ENCODE measurements at places on chromosomes 4 and X. TPM values are rescaled to one million over a fixed set of nuclear protein-coding genes. Genes with fewer than 3 reads are reported as not detected.

Gene MAGEA2B
- total RNA-seq: not detected

DNA sequence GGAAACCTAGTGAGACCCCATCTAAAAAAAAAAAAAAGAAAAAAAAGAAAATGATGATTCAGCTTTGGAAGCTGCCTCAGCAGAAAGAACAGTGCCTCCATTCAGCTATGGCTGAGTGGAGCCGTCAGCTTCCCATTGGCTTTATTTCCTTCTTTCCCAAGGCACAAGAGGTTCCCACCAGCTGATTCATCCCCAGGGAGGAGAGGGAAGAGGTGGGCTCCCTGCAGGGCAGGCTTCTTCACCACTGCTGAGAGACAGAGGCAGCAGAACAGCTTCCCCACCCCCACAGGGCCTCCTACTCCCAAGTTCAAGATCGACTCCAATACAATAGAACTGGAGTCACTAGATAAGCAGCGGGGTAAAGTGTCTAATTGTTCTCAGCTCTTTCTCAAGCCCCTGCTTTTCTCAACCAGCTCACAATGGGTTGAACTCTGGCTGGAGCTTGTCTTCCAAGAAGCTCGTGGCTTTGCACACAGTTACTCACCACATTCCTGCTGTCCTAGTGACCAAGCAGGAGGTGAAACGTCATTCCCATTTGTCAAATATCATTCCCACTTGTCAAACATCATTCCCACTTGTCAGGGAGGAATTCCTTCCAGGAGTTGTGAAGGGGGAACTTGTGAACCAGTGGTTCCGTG, 47.8 kb downstream of the FHDC1 start:
- no peak overlapping the region for H3K4me3 ChIP-seq
- no peaks in the 10 kb centered on the region for H3K4me1 ChIP-seq
- H3K36me3 ChIP-seq: no peaks in the 10 kb centered on the region
- no peaks in the 10 kb centered on the region for H3K27me3 ChIP-seq

GRCh38 chr4:8159537-8160232, 1.1 kb upstream of the ABLIM2 start:
- no peak overlapping the region for H3K27ac ChIP-seq
- peaks cover 7% of the 10 kb centered on the region for H3K27me3 ChIP-seq
- peak overlapping the region; percentile 95 for H3K4me3 ChIP-seq
- peaks cover 13% of the 10 kb centered on the region for H3K4me1 ChIP-seq
- no peaks in the 10 kb centered on the region for H3K36me3 ChIP-seq

Gene CLDN2
- not detected for total RNA-seq

Gene ASB12
- not detected for total RNA-seq

DNA sequence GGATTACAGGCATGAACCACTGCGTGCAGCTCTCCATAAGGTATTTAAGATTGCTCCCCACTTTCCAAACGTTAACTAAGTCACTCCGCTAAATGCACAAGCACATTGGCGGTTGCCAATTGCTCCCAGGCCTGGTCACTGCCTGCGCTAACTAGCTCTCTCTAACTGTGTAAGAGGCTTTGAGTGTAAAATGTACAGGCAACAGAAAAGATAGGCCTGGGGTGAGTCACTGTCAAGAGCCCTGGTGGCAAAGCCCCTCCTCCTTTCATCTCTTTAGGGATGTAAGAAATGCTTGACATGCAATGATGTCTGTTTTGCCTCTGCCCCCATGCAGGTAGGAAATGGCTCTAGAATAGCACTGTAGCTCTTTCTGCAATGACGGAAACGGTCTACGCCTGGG, 329.7 kb upstream of the GATB start:
- H3K4me1 ChIP-seq: peaks cover 43% of the 10 kb centered on the region
- no peak overlapping the region for H3K4me3 ChIP-seq
- DNase-seq: no peak
- H3K27me3 ChIP-seq: no peaks in the 10 kb centered on the region
- no peak overlapping the region for H3K27ac ChIP-seq

- H3K4me1 ChIP-seq: peaks cover 24% of the 10 kb centered on the region
- H3K36me3 ChIP-seq: no peaks in the 10 kb centered on the region
- no peak overlapping the region for H3K4me3 ChIP-seq
- DNase-seq: no peak
Observed at GRCh38 chr4:184743650-184744049, 9.8 kb upstream of the CENPU start.

DNA sequence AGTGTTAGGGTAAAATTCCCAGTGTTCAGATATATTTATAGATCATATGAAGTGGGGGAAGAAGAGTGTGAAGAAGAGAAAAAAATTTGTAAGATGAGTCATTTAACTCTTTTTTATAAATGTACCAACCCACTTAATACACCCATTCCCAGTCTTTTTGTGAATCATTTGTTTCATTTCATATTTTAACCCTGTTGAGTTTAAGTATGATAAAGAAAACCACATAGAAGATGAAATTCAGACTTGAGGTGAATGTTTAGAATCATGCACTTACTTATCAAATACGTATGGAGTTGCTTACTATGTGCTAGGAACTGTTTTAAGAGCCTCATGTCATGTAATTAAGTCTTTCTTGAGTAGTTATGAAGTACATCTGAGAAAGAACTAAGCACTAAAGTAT, 56.6 kb upstream of the DAPP1 start:
- peaks cover 10% of the 10 kb centered on the region for H3K27me3 ChIP-seq
- H3K4me3 ChIP-seq: no peak overlapping the region
- H3K36me3 ChIP-seq: no peaks in the 10 kb centered on the region
- H3K4me1 ChIP-seq: peaks cover 45% of the 10 kb centered on the region
- no peak for DNase-seq

GRCh38 chr4:127425851-127426250, 206.9 kb upstream of the INTU start:
- no peaks in the 10 kb centered on the region for H3K27me3 ChIP-seq
- no peak overlapping the region for H3K27ac ChIP-seq
- H3K4me3 ChIP-seq: no peak overlapping the region
- DNase-seq: no peak
